Common myeloid progenitor, CD34-positive (primary cell): ENCODE measurements at places on chromosomes 4 and X.

- DNase-seq, result no peak
These were observed 88.8 kb downstream of the DCLK2 start for GRCh38 chr4:150167054-150167453.

GRCh38 chrX:68696267-68696990 lies 49.0 kb downstream of the STARD8 start:
- DNase-seq, result no peak

DNA sequence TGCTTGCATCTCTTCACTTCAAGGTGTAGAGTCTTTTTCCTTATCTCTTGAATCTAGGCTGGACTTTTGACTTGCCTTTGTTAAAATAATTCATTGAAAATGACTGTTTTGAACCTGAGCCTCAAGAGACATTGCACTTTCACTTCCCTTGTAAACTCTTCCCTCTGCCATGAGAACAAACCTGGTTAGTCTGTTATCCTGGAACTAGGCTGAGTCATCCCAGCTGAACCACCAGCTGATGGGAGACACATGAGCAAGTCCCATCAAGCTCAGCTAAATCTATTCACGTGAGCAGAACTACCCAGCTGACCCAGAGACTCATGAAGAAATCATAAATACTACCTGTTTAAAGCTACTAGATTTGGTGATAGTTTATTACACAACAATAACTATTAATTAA lies 202.3 kb upstream of the CENPE start:
- DNase-seq, result no peak

GRCh38 chrX:149036086-149036485 lies 469.0 kb downstream of the IDS start:
- DNase-seq, result no peak

GRCh38 chrX:2137882-2138281 lies 362.9 kb downstream of the DHRSX start:
- DNase-seq, result no peak
